ENCODE measurements at places on chromosomes 1 and 21.

DNA sequence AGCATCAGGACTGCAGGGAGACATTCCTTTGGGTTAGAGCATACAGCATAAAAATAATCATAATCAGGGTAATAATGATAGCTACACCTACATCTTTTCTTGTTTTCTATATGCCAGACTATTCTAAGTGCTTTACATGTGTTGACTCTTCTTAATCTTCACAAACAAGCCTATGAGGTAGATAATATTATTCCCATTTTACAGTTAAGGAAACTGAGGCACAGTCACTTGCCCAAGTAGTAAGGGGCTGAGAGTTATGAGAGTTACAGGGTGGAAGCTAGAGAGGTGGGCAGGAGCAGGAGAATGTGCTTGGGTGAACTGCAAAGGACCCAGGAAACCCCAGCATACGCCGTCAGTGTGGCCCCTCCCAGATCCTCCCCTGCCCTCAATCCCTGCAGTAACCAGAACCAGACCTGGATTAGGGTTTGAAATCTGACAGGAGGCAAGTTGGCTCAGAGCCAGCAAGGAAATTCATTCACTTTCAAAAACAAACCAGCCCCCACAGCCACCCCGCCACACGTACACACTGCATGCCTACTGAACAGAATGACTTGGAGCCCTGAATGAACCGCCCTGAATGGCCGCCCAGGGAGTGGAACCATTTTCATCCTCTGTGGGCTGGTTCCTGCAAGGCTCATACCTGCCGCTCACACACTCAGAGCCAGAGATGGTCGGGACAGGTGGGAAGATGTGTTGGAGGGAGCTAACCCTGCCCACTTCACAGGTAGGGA, 126.1 kb downstream of the TRABD2B start:
- DNase-seq: no peak

DNA sequence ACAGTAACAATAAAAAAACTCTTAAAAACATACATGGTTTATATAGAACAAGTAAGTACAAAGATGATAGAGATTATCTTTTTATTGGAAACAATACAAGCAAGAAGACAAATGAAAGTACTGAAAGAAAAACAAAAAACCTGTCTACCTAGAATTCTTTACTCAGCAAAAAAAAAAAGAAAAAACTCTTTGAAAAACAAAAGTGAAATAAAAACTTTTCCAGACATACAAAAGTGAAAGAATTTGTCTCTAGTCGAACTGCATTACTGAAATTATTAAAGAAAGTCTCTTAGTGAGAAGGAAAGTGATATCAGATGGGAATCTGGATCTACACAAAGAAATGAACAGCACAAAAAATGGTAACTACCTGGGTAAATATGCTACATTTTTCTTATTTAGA, 2.7 kb upstream of the HMCN1 start:
- DNase-seq: no peak

GRCh38 chr1:205983925-205984725, 19.1 kb downstream of the RAB7B start:
- no peak for DNase-seq

DNA sequence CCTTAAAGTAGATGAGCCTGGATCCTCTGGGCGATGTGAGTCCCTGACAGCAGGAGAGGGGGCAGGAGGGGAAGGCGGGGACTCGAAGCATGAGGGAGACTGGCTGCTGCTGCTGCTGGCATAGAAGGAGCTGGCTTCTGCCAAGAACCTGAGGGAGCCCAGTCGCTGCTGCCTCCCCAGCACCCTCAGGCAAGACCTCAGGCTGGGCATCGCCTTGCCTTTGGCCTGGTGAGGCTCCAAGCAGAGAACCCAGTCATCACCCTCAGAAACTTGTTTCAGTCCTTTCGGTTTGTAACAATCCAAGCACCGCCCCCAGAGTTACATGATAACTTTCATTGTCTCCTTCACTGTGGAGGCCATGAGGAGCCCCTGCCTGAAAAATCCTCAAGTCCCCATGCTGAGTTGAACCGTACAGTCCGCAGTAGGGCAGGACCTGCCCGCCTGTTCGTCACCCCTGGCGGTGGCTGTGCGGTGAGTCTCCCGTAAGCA, 38.8 kb downstream of the POFUT2 start:
- no peak for DNase-seq

- DNase-seq: no peak
Observed at GRCh38 chr21:45361033-45361997, 43.6 kb upstream of the COL18A1 start.

GRCh38 chr1:117061986-117062415, 1.9 kb downstream of the TTF2 start:
- DNase-seq: peak; percentile 22

- DNase-seq: no peak
Observed at GRCh38 chr1:24311741-24312140, 7.4 kb upstream of the GRHL3 start.

- no peak for DNase-seq
Observed at GRCh38 chr21:17576080-17576835, 36.4 kb downstream of the BTG3 start.

DNA sequence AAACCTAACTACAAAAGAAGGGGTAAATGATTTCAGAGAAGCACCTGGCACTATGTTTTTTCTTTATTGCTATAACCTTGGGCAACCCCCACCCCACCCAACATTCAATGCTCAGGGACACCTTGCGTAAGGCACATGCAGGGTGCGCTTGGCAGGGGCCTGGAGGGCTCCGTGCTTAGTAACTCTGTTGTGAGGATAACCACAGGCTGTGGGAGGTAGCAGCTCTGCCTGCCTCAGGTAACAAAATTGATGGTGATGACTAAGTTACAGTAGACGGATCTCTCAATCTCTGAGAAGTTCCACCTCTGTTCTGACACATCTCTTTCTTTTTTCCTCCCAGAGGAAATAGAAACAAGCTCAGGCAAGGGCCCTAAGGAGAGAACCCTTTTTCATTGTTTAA, 8.7 kb upstream of the CCN1 start:
- DNase-seq: no peak

DNA sequence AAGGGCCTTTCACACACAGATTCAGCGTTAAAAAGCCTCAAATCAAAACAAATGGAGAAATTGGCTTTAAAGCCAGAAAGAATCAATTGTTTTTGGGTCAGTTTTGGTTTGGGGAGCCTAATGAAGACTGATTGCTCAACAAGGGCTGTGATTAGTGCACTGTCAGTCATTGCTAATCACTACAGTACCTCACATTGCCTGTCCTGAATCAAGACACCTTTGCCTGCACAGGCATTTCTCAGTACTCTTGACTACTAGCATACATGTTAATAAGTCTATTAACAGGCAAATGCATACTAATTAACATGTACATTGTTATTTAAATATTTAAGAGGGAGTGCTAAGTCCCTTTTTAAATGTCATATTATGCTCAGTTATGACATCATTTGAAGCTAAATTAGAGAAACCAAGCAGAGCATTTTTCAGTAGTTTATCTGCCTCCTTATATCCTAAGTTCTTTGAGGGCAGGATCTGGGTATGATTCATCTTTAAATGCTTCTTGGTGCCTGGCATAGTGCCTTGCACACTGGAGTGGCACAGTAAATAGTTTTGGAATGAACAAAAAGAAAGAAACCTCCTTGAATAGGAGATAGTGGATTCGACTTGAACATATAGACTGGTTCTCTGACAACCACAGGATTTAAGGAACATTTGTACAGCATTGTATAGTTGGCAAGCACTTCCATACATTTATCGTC, 25.8 kb upstream of the CCN1 start:
- no peak for DNase-seq

GRCh38 chr1:186202271-186202764, 172.7 kb downstream of the TPR start:
- no peak for DNase-seq

GRCh38 chr1:239349699-239350098, 36.7 kb upstream of the CHRM3 start:
- DNase-seq: no peak

GRCh38 chr1:59232216-59232615, 64.7 kb upstream of the FGGY start:
- no peak for DNase-seq

GRCh38 chr1:116826818-116827606, 72.8 kb downstream of the CD2 start:
- DNase-seq: peak; percentile 57

DNA sequence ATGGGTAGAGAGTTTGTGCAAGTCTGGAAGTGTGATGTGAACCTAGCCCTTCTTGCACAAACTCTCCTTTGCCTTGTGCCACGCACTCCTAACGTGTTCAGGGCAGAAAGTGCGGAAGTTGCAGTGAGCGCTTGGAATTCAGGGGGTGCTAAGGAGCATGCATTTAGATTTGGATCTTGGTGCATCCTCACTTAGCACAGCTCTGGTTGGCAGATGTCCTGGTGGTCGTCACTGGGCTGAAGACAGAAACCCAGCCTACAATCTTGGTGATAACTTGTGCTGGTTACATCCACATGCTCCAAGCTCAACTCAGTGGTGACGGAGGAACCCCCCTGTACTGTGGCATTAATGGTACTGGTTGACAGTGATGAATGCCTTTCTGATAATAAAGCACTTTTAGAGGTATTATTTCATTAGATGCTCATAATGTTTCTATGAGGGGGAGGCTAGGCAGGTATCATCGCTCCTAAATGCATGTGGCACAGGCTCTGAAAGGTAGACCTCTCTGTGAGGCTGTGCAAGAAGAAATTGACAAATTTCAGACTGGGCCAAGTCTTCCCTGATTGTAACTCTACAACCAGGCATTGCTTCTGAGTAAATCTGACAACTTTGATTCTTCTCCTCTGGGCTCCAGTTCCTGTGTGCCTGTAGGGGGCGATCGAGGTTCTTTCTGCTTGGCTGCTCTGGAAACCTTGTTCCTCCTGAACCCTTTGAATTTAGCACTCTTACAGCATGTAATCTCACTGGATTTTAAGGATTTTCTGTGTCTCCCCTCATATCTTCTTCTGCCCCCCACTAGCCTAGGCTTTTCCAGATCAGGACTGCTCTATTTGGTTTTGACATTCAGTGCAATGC, 40.6 kb downstream of the MAPKAPK2 start:
- DNase-seq: peak; percentile 58

- DNase-seq: no peak
Observed at GRCh38 chr1:19087017-19087736, 122.9 kb downstream of the UBR4 start.

All from stimulated activated CD4-positive, alpha-beta T cell treated with anti-CD3 and anti-CD28 coated beads, TNF-alpha, amount 100 ng/mL, for 24 hours (primary cell).